ENCODE measurements at places on chromosomes 1 and 21.

- no peak for DNase-seq
Observed at GRCh38 chr1:71908303-71908702, 374.0 kb downstream of the NEGR1 start.

GRCh38 chr1:82704393-82704792, 903.7 kb downstream of the ADGRL2 start:
- DNase-seq, result no peak

GRCh38 chr1:87024936-87025540, 110.6 kb downstream of the HS2ST1 start:
- DNase-seq, result peak; percentile 6

GRCh38 chr1:37169743-37170275, 135.5 kb upstream of the GRIK3 start:
- no peak for DNase-seq

DNA sequence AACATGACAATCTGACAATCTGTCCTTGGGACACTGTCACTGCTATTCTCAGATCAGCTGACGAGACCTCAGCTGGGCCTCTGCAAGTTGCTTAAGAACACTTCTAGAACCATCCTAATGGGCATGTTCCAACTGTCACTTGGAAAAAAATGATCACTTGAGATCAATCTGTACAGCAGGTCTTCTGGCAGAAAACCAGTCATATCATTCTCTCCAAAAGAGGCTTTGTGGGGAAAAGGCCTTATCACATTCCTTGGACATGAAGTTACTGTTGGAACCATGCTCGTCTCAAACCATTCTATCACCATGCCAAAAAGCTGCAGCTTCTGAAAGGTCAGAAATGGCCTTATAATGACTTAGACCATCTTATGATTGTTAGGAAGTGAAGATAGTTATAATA, 744.2 kb downstream of the USP25 start:
- DNase-seq, result no peak

DNA sequence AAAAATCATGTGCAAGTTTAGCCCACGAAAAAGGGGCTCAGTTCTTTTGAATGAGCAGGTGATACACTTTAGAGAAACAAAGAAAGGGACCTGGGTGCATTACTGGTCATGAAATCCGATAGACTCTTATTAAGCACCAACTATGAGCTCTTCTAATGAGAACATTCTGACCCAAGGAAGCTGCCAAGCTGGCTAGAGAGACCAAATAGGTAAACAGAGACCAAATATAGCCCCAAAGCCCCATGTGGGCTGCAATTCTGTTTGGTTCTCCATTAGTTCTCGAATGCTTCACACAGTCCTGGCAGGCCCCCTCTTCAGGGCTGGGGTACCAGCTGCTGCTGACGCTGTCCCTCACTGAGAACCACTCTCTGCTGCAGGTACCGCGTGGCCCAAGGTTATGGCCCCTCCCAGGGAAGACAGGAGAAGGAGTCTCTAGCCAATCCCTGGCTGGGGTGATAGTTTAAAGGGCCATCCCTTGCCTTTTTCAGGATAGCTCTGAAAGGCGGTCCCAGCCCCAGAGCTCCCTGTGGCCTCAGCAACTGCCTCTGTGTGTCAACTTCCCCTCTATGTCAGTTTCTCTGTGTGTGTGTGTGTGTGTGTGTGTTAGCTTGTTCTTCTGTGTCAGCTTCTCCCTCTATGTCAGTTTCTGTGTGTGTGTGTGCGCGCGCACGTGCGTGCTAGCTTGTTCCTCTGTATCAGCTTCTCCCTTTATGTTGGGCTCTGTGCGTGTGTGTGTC, 7.1 kb upstream of the UBXN10 start:
- no peak for DNase-seq

DNA sequence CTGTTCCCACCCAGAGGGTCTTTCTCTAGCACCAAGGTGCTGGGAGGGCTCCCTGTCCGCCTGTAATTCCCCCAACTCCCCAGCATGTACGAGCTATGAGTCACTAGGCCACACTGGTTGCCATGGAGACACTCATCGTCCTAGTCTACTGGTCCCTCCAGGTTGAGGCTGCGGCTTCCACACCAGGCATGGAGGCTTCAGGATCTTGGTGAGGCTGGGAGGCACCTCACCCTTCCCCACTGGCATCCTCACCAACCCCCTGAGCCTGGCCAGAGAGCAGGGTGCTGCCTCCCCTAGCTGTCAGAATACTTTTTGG, 75.6 kb upstream of the KAZN start:
- DNase-seq, result no peak

- DNase-seq, result no peak
Observed at GRCh38 chr1:111882559-111882958, 106.9 kb downstream of the KCND3 start.

DNA sequence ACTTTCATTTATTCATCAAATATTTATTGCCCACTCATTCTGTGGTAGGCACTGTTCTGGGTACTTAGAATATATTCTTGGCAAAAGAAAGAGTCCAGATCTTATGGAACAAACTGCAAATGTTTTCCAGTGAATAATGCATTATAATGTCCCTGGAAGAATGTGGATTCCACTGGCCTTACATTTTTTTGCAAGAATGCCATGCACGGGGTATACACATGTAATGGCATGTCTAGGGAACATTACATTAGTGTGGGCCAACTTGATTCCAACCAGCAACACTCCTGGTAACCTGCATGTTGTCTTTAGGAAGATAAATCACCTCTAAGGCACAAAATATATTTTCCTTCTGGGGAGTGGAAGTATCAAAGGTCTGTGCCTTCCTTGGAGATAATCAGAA, 33.0 kb upstream of the IFI44L start:
- no peak for DNase-seq

- DNase-seq, result no peak
Observed at GRCh38 chr1:210908257-210908656, 225.7 kb downstream of the KCNH1 start.
